HT1080 (cell line): ENCODE measurements at places on chromosomes 16 and 17.
A peak's percentile ranks its signal among the peaks of the same experiment; 100 is the strongest.

- no peak for DNase-seq
Measured at GRCh38 chr17:37299257-37299980, 76.4 kb upstream of the C17orf78 start.

- no peak for DNase-seq
Measured at GRCh38 chr16:15973421-15973820, 24.0 kb downstream of the ABCC1 start.

DNA sequence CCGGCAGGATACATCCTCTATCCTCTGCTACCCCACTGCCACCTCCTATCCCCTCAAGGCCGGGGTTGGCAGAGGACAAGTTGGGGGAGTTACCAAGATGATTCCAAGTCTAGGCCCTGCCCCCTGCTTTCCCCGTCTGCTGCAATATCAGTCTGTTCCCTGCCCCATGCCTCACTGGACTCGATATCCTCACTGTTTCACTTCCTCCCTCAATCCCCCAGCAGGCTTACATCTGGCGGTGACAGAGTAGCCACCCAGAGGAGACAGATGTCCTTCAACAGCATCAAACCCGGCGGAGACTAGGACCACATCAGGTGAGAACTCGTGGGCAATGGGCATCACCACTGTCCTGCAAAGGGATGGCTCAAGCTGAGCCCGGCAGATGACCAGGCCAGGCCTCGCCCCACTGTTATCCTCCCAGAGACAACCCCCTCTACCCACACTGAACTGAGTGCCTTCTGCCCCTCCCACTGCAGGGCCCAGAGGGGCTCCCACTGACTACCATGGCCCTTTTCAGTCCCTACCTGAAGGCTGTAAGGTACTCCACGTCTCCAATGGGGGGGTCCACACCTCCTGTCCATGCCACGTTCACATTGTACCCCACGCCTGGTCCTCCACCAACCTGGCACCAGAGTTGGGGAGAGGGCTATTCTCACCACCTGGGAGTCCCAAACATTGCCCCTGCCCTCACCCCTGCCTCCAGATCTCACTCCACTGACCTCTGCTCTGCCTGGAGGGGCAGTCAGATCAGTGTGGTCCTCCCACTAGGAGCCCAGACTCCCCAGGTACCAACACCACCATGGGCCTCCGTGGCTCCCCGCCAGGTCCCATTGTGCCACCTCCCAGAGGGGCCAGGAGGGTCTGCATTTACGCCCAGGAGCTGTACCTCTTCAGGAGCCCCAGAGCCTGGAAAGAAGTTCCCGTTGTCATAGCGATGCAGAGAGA is 9.6 kb downstream of the G6PC3 start:
- no peak for DNase-seq

GRCh38 chr16:78727536-78727935 is 628.1 kb downstream of the WWOX start:
- DNase-seq: no peak

- no peak for DNase-seq
Measured at GRCh38 chr17:48842746-48843145, 11.9 kb downstream of the CALCOCO2 start.

DNA sequence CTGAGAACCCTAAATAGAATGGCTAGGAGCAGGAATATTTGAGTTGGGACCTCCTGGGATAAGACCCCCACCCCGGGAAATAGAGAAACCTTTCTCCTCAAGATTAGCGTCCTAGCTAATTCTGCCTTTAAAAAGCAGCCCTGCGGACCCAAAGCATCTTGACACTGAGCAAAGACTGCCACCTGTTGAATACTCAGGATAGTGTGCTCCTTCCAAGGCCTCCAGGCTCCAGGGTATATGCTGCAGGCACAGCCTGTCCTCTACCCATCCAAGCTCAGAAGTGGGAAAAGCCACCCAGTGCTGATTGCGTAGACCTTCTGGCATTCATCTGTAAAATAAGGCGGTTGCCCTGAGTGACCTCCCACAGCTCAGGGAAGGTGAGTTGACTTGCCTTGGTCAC is 456.2 kb upstream of the DYNLRB2 start:
- peak; percentile 65 for DNase-seq

GRCh38 chr17:63998721-63999679 is 849 bp downstream of the PRR29 start:
- DNase-seq: no peak

GRCh38 chr16:75100603-75100990 is 16.0 kb downstream of the LDHD start:
- no peak for DNase-seq

- no peak for DNase-seq
Measured at GRCh38 chr16:25063102-25063501, 47.9 kb upstream of the ARHGAP17 start.

DNA sequence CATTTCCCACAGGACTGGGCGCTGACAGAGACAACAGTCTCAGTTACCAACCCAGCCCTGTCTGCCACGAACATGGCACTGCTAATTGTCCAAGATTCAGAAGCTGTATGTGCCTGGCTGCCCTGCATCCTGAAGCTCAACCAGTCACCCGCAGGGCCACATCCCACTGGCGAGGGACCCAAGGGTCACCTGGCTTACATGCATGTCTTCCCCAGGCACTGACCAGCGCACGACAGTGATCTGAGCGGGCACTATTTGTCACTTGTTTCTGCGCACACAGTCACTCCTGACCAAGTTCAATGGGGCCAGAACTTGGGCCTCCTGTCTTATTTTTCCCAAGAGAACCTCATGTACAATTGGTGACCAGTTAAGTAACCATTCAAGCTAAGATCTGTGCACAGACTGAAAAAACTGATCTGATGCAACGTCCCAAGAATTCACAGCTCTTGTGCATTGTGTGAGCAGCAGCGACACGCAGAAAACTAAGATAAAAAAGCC is 13.1 kb downstream of the USP7 start:
- no peak for DNase-seq

DNA sequence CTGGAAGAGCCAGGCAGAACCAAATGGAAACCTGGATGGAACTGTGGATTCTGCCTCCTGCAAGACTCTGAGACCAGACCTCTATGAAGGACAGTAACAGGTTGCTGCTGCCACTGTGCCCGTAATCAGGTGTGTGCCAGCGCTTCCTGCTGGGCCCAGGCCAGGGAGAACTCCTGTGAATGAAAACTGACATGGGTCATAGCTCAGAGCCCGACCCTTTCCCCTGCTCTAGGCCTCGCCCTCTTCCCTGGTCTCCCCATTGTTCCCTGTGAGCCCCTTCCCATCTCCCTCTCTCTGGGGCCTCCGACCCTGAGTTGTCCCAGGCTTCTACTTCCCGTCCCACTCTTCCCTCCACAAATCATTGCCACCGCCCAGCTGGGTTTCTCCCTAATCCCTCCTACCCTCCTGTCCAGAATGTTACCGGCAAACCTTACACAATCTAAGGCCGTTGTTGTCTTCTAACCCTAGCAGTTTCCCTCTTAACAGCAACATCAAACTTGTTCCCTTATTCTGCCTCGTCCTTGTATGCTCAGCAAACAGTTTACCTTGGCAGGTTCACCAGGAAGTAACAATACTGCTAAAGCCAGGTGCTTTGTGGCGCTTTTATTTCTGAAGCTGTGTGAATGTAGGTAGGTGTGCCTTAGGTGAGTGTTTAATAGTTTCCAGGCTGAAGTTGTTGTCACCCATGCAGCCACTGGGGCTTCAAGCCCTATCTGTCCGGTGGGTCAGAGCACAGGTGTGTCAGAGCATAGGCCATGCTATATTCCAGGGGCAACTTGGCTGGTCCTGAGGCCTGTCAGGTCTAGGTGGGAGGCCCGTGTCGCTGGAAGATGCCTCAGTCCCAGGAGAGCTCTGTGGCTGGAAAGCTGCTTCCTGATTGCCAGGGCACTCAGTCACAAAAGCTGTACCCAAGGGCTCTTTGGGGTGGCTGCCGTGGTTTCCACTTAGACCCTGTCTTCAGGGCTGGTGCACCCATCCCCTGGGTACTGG is 32.0 kb downstream of the SMPD3 start:
- no peak for DNase-seq

DNA sequence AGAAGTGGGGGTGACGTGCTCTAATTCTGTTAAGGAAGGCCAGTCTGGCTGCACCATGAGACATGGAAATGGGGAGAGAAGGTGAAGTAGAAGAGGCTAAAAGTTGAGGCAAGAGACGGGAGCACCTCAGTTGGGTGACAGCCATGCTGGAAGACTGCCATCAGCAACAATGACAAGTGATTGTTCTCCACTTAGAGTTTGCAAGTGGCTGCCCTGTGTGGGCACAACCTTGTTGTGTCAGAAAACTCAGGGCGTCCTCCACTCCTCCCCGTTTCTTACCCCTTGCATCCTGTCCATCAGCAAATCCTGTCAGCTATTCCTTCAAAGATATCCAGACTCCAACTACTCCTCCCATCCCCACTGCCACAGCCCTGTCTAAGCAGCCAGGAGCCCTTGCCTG is 17.6 kb downstream of the CES1 start:
- DNase-seq: no peak

GRCh38 chr17:48127371-48128051 is 19.9 kb downstream of the SNX11 start:
- DNase-seq: peak; percentile 84

GRCh38 chr17:49494399-49494985 is 601 bp upstream of the NGFR start:
- no peak for DNase-seq

DNA sequence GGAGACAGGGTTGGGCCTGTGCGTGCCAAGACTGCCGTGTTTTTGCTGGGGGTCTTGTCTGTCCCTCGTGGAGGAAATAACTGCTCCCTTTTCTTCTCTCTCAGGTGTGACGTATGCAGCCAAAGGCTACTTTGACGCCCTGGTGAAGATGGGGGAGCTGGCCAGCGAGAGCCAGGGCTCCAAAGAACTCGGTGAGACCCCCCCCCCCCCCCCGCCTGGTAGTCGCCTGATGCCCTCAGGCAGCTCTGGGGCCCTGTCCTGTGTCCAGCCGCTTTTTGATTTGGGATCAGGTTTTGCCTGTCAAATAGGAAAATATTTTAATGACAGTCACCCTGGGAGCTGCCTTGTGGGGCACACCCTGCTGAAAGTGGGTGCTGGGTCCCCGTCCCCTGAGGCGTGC is 22.8 kb downstream of the BAIAP2 start:
- no peak for DNase-seq

DNA sequence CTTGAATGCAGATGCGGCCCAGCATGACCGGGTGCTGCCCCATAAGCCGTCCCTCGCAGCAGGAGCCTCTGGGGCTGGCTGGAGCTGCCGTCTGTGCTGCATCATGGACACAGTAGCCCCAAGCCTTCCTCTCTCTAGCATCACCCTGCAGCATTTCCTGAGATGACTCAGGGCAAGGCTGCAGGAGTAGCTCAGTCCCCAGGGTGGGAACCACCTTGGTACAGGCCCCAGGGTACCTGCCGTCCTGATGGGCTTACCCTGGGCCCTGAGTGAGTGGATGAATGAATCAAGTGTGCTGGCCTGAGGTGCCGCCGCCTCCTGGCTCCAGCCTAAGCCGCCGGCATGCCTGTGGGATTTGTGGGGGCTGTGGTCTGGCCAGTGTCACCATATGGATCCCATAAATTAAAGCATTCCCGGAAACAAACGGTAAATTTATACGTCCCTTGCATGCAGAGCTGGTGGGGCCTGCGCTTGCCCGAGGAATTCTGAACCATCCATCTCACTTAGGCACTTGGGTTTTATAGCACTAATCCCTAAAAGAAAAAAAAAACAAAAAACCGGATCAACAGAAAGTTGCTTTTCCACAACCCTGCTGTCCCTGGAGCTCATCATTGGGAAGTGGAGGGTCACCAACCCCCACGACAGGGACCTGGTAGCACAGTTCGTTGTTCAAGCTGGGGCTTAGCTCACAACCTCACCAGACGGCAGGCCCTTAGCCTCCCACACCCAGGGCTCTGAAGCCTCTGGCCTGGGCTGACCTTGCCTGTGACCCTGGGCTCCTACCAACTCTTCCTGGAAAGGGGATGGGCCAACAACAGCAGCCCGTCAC is 242.6 kb upstream of the CIBAR2 start:
- peak; percentile 98 for DNase-seq

DNA sequence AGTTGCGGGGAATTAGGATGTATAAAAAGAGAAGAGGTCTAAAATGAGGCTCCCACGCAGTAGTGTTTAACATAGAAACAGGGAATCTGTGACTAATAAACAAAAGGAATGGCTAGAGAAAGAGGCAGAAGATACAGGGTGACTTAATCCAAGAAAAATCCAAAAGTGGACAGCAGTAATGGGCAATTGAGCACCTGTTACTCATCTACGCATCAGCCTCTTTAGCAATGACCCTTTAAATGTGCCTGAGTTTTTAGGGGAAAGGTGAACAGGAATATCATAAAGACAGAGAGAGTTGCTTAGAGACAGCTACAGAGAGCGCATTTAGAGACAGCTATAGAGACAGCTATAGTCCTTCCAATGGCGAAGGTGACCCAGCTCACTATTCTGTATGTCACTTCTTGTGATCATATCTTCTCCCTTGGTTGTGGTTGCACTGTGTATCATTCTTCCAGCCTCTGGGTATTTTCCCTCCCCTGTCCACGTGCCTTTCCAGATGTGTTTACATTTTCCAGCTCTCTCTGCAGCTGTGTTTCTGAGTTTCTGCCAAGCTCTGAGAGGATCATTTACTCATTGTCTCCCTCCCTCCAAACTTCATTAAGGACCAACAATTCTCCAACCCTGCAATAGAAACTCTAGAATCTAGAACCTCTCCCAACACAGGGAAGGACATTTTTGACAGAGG is 61.5 kb downstream of the MYOCD start:
- DNase-seq: no peak

- no peak for DNase-seq
Measured at GRCh38 chr17:49357516-49357915, 4.5 kb downstream of the ZNF652 start.
